Mesenteric fat pad (tissue), 1 donor: ENCODE measurements at places on chromosomes 12 and 14. TPM values are rescaled to one million over a fixed set of nuclear protein-coding genes. Genes with fewer than 3 reads are reported as not detected.

The ACSS3 gene
- 36.2 TPM for total RNA-seq

The TTC7B gene
- 92.3 TPM for total RNA-seq

The NTN4 gene
- 11.6 TPM for total RNA-seq

The RTL1 gene
- total RNA-seq: not detected

The FAM90A1 gene
- total RNA-seq: 0.48 TPM

The ATP2B1 gene
- total RNA-seq: 36.9 TPM

The MYF5 gene
- total RNA-seq: not detected

The CEP128 gene
- total RNA-seq: 15.6 TPM

The PMEL gene
- 0.64 TPM for total RNA-seq

The DAD1 gene
- 180 TPM for total RNA-seq

The KIAA0586 gene
- 13.3 TPM for total RNA-seq

The CD9 gene
- total RNA-seq: 57.7 TPM

The SMCO2 gene
- not detected for total RNA-seq

The KRT82 gene
- total RNA-seq: not detected

The SIVA1 gene
- total RNA-seq: 60.0 TPM

The SNAPC1 gene
- 6.4 TPM for total RNA-seq

The TXNDC16 gene
- total RNA-seq: 3.6 TPM

The CD4 gene
- 31.3 TPM for total RNA-seq
